Activated CD8-positive, alpha-beta memory T cell treated with anti-CD3 and anti-CD28 coated beads, Interleukin-2, amount 50 U/mL, for 4 hours (primary cell): ENCODE measurements at places on chromosomes 4 and X.
A peak's percentile ranks its signal among the peaks of the same experiment; 100 is the strongest.

DNA sequence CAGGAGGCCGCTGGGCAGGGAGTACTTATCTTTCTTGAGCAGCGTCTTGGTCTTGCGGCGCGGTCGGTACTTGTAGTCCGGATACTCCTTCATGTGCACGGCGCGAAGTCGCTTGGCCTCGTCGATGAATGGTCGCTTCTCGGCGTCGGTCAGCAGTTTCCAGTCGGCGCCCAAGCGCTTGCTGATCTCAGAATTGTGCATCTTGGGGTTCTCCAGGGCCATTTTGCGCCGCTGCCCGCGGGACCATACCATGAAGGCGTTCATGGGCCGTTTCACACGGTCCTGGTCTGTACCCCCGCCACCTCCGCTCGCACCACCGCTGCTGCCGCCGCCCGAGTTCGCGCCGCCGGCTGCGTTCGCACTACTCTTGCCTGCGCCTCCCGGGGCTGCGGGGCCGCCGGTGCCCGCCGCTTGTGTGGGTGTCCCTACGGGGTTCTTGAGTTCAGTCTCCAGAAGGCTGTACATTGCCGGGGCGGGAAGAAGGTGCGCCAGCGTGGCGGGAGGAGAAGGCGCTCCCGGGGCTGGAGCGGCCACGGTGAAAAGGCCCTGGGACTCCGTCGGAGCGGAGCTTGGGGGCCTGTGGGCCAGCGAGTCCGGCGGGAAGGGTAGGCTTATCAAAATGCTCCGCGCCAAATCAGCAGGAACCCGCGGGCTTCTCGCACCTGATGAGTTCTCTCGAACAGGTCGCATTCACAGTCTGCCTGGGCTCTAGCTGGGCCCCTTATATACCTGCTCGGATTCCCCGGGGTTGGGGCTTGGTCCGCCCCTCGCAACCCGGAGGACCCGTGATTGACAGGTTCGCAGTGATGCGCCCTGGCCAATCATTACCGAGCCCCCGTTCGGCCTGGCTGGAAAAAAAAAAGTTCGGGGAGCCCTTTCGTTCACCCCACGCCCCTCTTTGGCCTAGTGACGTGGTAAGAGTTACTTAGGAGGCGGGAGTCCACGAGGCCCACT lies at the start of gene SOX3:
Gene SOX3, minus strand, starts transcription at position 699 of the 954 bp plus-strand sequence. Its CDS starts 9 bp downstream, at position 690.
- DNase-seq = no peak

GRCh38 chr4:68416591-68416990 lies 30.7 kb upstream of the TMPRSS11E start:
- DNase-seq = no peak

DNA sequence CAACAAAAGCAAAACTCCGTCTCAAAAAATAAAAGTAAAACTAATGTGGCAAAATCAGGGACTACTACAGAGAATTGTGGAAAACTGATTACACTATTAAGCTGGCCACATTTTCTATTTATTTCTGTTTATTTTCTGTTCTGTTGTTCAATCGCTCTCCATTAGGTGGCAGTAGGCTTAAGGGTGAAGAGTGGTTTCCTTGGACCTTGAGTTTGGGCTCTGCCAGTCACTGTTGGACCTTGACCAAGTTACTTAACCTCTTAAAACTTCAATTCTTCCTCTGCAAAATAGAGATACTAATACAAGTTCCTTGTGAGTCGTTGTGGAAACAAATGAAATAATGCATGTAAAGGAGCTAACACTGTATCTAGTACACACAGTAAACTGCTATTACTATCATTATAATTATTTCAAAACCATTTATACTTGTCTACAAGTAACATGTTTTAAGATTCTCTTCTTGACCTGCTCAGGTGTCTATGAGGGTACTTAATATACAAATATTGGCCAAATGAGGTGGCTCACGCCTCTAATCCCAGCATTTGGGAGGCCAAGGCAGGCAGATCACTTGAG lies 15.2 kb downstream of the HSD17B11 start:
- DNase-seq = no peak

- no peak for DNase-seq
Measured at GRCh38 chr4:917466-917865, 14.7 kb downstream of the GAK start.

DNA sequence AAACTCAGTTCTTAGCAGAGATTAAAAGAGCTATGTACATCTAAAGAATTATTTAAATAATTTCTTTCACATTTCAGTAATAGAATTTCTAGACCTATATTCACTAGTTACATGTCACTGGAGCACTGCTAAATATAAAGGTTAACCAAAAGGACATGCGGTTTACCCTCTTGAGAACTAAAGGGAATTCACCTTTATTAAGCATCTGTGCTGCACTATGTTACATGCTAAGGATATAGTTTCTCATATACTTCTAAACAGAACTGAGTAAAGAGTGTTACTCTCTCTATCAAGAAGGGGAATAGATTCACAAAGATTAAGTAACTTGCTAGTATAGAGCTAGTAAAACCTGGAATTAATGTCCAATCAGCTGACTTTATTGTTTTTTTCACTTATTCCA lies 7.6 kb downstream of the SPIN3 start:
- no peak for DNase-seq

DNA sequence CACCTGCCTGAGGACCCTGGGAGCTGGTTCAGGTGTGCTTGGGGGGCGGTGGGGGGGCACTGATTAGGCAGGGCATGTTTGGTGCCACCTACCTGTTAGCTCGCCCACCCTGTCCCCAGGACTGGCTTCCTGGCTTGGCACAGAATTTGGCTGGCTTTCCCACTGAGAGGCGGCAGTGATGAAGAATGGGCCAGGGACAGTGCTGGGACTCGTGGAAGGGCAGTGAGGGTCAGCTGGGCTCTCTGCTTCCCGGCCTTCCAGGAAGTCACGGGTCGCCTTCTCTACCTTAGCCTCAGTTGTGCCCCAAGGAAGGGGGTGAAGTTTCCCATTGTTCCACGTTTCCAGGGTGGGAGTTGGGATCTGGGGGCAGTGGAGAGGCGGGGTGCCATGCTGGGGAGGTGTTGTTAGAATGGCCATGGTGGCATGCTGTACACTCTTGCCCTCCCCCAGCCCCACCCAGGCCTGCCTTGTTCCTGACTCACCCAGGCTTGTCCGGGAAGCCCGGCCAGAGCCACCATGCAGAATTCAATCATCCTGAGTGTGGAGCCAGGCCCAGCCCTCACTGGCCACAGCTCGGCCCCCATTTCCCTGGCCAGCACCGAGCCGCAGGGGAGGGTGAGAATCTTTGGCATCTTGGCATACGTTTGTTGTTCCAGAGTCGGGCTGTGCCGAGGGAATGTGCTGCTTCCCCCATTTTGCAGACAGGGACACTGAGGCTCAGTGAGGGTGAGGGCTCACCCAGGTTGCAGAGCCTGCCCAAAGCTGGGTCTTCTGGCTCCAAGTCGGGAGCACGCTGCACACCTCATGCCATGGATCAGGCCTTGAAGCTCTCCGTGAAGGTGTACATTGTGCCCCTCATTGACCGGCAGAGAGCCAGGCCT lies 21.9 kb upstream of the GPR78 start:
- no peak for DNase-seq

DNA sequence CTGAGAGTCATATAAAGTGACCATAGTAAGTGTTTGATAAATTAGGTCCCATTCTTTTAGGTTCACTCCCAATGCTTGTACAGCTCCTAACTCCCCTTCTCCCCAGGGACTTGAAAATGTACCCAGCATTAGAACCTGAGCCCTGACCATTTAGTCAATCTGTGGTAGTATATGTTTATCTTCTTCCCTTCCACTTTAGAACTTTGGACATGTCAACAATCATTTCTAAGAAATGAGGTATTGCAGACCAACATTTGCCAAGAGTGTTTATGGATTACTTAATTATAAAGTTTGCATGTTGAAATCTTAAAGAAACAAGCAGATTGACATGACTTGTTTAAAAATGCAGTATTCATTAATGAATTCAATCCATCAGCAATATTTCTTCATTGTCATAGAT lies 26.0 kb downstream of the AFM start:
- no peak for DNase-seq

DNA sequence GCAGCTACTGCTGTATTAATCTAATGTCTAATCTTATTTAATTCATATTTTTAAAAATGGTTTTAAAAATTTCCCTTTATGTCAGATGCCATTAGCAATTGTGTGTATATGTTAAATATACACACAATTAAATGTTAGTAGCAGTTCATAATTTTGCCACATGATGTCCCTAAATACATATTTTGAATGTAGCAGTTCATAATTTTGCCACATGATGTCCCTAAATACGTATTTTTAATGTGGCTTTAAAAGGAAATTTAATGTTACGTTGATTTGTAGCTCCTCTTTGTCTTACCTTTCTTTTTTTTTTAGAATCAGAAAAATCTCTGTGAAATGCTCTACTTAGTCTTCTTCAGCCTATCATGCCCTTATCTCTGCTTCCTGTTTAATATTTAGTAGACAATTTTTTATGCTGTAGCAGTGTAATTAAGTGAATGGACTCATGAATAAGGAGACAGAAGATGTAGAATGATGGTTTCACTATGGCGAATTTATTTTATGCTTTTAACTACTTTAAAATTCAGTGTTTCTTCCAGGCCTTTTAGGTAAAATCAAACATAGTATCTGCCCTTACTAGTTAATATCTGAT lies 26.1 kb downstream of the RBM46 start:
- no peak for DNase-seq

DNA sequence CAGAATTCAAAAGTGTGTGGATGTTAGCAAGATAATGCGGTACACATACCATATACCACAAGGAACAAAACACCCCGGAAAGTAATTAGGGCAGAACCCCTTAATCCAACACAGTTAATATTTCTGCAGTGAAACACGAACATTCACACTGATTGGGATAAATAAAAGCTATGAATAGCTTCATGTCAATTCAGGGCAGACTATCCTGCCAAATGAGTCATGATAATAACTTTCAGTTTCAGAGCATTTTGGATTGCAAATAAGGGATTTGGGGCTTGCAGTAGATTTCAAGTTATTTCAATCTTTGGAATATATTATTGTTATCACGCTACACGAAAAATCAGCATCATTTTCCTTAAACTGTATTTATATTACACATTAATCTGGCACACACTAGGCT lies 24.3 kb downstream of the IRF2 start:
- DNase-seq = no peak

DNA sequence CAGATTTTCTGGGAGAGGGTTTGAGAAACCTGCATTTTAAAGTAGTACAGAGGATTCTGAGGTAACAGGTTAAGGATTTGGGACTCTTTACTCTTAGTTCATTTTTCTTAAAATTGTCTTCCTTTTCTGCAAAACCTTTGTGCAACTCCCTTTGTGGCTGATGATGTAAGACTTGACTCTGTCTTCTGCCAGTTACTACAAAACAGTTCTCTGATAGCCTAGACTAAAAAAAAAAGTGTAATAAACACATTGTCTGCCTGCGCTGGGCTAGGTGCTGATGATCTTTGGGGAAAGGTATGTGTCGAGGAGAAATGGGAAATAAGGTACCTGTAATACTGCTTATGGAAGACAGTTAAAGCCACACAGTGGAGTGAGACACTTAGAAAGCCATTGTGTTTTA lies 28.7 kb downstream of the IL13RA1 start:
- DNase-seq = no peak

- DNase-seq = no peak
Measured at GRCh38 chr4:2850966-2851798, 7.5 kb downstream of the ADD1 start.

- no peak for DNase-seq
Measured at GRCh38 chrX:40205471-40205870, 107.7 kb upstream of the BCOR start.

DNA sequence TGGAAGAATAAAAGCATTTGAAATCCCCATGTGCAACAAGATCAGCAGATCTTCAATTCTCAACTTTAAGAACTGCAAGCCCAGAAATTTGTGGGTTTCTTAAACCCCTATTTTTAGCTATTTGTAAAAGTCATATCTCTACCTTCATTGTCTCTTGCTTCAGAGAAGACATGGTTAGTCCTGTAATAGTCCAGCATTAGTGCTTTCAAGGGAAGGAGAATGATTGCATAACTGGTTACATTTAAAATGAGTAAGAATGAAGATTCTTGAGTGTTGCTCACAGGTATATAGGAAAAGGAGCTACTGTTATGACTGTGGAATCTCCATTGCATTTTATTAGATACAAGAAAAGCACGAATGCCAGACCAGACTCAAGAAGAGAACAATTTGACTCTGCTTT lies 84.0 kb downstream of the CCSER1 start:
- DNase-seq = no peak

DNA sequence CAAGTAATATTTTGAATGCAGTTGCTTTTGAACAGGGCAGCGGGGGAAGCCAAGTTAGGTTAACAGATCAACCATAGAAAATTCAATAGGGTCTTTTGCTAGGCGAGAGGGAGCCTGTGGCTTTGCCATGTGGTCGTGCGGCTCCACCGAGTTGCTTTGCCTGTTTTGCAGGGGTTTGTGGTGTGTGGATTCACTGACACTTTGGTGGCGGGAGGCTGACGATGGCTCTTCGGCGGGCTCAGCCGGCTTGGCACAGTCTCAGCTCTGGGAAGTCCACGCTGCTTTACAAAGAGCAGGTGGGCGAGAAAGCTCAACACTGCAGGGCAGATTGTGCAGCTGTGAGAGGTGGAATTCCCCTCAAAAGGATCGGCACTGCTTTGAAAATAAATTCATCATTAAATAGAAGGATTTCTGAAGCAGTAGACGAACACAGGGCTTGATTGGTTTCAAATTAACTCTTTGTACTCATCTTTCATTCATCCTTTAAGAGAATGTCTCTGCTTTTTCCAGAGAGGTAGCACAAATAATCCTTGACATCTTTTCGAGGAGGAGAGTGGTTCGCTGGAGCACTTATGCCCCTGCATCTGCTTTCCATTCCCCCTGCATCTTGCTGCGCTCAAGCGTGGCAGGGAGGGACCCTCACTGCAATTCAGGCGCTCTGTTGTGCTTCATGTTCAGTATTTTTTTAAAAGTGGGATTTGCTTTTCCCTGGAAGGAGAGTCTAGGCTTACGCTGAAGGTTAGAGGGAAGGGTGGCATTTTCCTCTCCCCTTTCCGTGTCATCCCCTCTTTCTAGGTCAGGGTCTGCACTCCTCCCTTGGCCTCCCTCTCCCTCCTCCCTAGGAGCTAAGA lies 201.8 kb upstream of the LEF1 start:
- peak; percentile 49 for DNase-seq

- DNase-seq = no peak
Measured at GRCh38 chrX:94977986-94978385, 1304.0 kb downstream of the FAM133A start.

GRCh38 chr4:22678940-22679854 lies 13.5 kb upstream of the GBA3 start:
- DNase-seq = no peak
